Hematopoietic multipotent progenitor cell (in vitro differentiated cells): ENCODE measurements at places on chromosomes 7 and 10.

DNA sequence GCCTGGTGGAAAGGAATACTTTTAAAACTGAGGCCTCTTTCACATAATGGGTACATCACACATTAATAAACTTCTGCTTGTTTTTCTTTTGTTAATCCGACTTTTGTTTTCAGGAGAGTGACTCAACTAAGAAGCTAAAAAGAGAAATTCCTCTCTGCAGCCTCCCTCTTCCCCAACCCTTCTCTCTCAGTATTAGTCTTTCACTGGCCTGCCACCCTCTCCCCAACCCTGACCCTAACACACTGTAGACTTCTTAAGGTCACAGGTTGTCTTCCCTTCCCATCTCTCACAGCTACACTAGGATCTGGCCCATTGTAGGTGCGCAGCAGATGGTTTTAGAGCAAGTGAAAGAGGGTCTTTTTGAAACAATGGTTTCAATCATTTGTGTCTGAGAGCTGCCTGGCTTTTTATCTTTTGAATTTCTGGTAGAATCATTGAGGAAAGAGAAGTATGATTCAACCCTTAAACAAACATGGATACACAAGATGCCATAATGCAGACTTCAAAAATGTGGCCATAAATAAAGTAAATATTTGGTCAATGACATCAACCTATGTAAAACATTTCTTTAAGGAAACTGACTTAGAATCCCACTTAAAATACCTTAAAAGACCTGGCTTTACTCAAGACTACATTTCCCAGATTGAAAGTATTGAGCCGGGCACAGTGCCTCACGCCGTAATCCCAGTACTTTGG lies 17.9 kb upstream of the FFAR4 start:
- DNase-seq = no peak

DNA sequence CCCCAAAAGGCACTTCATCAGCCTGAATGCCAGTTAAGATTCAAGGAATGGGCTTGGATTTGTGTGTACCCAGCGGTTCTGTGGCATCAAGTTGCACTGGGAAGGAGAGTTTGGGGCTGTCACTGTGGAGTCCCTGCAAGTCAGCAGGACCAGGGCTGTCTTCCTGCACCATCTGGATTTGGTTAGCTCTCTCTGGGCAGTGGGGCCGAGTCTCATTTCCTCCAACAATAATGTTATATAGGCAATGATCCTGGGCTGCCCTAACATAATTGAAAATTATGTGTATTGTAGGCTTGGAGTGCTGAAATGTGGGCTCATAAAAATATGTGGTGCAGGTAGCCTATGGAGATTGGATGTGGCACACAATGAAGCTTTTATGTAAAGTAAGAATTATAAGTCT lies 87.2 kb downstream of the TCF7L2 start:
- no peak for DNase-seq

DNA sequence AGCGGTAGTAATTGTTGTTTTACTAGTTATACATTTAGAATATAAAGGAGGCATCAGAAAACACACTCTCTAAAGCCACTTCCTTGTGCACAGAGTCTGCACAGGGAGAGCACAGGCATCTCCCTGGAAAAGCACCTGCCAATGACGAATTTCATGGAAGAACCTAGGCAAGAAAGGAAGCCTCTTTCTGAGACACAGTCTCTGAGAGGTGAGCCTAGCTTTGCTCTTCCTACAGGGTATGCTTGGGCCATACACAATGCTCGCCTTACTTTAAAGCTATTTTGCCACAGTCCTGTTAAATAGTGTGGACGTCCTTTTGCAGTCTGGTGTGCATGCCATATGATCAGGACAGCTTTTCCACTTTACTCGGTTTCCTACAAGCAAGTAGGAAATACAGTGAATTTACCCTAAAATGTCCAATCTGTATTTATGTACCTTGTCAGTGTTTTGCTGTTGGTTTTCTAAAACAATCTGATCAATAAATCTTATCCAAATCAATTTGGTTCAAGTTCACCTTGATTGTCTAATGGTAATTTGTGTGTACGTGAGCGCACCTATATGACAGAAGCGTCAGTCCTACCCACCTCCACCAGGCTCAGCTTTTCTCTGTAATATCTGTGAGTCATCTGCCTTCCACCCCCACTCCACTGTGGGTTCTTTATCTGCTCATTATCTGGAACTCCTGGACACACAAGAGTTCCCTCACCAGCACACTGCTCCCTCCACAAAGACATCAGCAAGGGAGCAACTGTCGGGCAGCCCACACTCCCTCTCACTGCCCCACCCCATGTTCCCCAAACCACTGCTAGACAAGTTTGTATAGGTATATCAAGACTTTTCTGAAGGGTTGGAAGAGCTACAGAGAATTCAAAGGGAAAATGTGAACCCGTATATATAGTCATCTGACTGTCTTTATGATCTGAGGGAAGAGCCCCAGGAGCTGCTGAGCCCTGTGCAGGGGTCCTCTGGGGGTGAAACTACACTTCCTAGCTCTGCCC lies 65.2 kb downstream of the KLHDC10 start:
- DNase-seq = no peak

DNA sequence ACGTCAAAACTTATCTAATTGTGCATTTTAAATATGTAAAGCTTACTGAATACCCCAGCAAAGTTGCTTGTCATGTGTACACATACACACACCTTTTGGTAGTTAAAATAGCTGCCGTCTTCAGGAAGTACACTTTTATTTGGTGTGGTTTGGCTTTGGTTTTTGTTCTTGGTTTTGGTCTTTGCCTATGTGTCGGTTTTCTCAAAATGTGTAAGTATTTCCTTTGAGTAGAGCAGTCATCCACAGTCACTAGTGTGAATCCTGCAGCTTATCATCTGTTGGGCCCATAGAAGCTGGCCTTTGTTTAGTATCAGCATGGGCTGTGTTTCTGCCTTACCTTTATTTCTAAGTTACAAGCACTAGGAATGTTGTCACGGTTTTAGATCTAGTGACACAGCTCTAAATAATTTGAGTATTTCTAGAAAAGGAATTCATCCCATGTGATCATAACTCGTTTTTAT lies 35.3 kb downstream of the NET1 start:
- peak; percentile 10 for DNase-seq

GRCh38 chr10:103232772-103233488 lies 12.8 kb upstream of the RPEL1 start:
- no peak for DNase-seq

GRCh38 chr7:158098125-158099030 lies 489.2 kb downstream of the PTPRN2 start:
- no peak for DNase-seq

DNA sequence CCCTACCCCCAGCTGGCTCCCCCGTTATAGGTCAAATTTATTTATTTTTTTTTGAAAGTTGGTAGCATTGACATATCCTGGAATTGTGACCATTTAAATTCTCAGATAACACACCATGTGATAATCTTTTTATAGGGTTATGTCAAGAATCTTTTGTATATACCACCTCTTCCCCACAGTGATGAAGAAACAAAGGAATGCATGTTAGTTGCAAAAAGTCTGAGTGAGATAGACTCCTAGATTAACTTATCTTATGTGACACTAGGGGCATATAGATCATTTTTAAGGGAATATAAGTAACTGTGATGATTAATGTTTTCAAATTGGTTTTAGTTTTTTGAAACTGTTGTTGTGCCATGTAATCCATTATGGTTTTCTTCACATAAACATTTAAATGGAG lies 68.3 kb downstream of the MLLT10 start:
- no peak for DNase-seq

DNA sequence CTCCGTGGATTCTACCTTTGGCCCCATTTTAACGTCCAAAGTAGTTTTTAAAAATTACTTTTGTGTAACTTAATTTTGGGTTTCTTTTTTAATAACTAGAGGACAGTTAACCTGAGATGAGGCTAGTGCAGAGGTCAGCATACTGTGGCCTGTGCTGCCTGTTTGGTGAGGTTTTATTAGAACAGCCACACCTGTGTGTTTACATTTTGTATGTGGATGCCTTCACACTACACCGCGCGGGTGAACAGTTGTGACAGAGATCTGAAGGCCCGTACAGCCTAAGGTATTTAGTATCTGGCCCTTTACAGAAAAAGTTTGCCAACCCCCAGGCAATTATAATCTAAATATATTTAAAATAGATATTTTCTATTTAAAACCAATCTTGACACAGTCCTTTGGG lies 46.9 kb downstream of the STK17A start:
- DNase-seq = no peak
